ENCODE measurements at places on chromosomes 13 and 19. TPM values are rescaled to one million over a fixed set of nuclear protein-coding genes. Genes with fewer than 3 reads are reported as not detected.

- peak; percentile 81 for DNase-seq
These were observed 20.6 kb upstream of the USP29 start for GRCh38 chr19:57099199-57099661.

Gene DDX39A
- 44.4 TPM for polyA plus RNA-seq

Gene HSH2D
- polyA plus RNA-seq = 0.25 TPM

- no peak for DNase-seq
These were observed 122.3 kb downstream of the DPF1 start for GRCh38 chr19:38101723-38102122.

Gene PSG1
- 0.24 TPM for polyA plus RNA-seq

- no peak for DNase-seq
These were observed 114.9 kb upstream of the EDNRB start for GRCh38 chr13:78033509-78033908.

Gene TMEM255B
- 6.2 TPM for polyA plus RNA-seq

DNA sequence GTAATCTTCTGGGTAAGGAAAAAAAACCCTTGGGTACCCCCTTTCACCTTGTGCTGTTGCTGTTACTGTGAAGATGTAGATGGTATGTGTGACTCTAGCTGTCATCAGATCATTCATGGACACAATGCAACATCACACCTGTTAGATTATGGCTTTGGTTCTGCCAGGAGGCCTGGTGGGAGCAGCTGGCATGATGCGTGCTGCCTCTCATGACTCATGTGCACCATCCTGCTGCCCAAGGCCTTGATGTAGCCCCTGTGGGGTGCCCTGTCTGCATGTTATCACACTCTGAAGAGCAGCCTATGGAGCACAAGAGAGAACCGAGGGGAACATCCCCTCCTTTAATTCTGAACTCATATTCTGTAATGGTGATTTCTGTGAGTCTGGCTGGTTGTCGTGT lies 57.7 kb upstream of the TEX29 start:
- no peak for DNase-seq

DNA sequence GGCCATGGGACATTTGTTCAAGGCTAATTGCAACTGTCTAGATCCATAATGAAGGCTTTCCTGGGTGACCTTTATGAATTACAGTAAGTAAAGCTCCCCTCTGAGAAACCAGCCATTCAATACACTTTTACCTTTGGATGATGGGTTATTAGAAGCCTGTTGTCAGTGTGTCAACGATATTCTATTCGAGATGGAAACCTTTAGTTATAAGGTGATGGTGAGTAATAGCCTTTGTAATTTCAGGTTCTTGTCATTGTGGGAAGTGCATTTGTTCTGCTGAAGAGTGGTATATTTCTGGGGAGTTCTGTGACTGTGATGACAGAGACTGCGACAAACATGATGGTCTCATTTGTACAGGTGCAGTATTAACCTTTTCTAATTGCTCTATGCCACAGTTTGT lies 261.7 kb downstream of the ITGBL1 start:
- no peak for DNase-seq

DNA sequence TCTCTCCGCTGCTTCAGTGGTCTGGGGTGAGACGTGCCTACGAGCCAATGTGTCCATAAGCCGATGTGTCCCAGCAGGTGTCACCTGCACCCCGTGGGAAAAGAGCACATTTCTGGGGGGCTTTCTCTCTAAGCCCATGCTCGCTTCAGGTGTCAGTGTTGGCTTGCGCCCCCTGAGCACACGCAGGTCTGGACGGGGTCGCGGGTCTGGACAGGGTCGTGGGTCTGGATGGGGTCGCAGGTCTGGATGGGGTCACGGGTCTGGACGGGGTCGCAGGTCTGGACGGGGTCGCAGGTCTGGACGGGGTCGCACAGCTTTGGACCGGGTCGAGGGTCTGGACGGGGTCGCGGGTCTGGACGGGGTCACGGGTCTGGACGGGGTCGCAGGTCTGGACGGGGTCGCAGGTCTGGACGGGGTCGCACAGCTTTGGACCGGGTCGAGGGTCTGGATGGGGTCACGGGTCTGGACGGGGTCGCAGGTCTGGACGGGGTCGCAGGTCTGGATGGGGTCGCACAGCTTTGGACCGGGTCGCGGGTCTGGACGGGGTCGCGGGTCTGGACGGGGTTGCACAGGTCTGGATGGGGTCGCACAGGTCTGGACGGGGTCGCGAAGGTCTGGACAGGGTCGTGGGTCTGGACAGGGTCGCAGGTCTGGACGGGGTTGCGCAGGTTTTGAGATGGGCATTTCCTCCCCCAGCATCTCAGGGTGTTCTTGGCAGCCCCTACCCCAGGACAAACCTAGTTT lies 24.5 kb upstream of the TFDP1 start:
- DNase-seq = no peak

Gene GIPC1
- polyA plus RNA-seq = 46.6 TPM

GRCh38 chr13:46995874-46996273 lies 99.0 kb upstream of the HTR2A start:
- no peak for DNase-seq

GRCh38 chr19:19562665-19563347 lies 24.7 kb downstream of the CILP2 start:
- DNase-seq = no peak

DNA sequence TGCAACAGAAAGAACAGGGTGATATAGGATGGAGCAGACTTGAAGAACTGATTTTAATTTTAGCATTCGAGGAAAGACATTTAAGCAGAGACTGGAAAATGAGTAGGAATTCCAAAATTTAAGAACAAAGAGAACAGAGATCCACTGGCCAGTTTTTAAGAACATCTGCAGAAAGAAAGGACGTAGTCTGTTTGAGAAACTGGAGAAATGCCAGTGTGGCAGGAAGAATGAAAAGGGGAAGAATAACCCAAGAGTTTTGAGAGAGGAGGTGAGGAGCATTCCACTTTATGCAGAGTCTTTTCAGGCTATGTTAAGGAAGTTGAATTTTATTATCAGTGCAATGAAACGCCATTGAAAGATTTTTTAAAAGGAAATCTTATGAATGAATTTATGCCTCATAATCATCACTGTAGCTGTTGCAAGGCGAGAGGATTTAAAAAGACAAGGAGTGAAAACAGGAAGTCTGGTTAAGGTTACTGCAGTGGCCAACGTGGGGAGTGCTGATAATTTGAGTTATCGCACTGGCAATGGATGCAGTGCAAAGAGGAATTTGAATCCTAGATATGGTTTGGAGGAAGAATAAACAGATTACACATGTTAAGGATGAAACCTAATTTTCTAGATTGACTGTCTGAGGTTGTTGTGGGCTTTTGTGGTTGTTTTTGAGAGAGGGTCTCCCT lies 253.8 kb downstream of the DACH1 start:
- DNase-seq = peak; percentile 64

DNA sequence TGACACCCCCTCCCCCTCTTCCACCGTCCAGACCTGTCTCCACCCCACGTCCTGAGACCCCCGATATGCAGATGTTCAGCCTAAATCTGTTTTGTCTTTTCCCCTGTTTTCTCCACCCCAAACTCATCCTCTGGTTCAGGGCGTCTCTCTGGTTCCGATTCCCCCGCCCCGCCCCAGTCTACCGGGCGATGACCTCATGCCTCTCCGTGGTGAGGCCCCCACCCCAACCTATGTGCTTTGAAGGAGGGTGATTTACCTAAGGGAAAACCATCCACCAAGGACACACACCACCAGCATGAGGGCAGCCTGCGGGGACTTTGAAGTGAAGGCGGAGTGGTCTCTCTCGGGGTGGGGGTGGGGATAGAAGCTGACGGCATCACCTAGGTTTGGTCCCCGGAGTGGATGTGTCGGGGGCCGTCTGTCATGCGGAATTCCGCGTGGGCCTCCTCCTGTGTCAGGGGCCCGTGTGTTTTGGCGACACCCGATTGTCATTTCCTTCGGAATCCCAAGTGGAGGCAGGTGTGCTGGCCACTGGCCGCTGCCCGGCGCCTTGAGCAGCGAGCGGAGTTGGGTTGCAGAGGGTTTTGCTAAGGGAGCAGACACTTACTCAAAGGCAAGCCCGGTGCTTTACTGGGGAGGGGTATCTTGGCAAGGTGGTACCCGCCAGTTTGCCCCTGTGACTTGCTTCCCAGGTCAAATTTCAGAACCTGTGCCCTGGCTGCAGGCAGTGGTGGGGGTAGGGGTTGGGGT lies 1.4 kb downstream of the FZR1 start:
- DNase-seq = peak; percentile 48

DNA sequence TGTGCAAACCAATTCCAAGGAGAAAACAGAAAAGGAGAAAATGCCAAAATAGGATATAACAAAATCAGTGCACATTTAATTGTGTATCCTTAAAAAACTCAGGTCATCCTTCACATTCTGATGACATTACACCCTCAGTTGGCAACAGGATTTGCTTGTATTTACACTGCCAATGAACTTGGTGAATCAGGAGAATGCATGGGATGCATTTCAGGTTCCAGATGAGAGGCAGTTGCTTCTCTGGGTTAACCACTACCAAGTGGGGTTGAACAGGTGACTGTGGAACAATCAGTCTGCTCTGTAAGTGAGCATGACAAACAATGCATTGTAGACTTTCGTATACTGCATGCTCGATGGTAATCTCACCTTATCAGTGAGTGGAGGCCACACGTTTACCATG lies 79.1 kb downstream of the STARD13 start:
- peak; percentile 56 for DNase-seq

Measured in muscle of leg (tissue), 16 donors.